ENCODE measurements at places on chromosomes 5 and 9.
A peak's percentile ranks its signal among the peaks of the same experiment; 100 is the strongest.

- DNase-seq, result peak; percentile 60
Observed at GRCh38 chr9:136808075-136808805, 492 bp downstream of the RABL6 start.

GRCh38 chr5:132227485-132228240, at the start of gene P4HA2:
TSS of gene P4HA2 (minus strand) at chr5:132227853. CDS start at chr5:132218626, 9,227 bp downstream.
- no peak for DNase-seq

DNA sequence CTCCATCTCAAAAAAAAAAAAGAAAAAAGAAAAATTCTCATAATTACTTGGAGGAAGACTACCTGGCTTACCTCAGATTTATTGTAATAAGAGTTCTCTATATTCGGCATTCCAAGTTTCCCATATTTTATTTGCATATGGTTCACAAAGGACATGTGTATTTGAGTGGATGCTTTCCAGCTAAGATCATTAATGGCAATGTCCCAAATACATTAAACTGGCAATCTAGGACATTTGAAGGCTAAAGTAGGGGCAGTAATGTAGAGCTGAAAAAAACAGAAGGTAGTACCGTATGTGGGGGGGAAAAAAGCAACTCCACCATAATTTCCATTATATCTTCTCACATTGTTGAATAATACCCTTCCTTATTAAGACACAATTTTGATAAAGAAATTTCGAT, 4.9 kb downstream of the TUT7 start:
- DNase-seq, result no peak

- DNase-seq, result no peak
Observed at GRCh38 chr9:27293996-27294395, 3.0 kb downstream of the EQTN start.

- DNase-seq, result no peak
Observed at GRCh38 chr5:76982450-76982849, 29.6 kb downstream of the CRHBP start.

- no peak for DNase-seq
Observed at GRCh38 chr9:3285365-3286161, 240.2 kb downstream of the RFX3 start.

DNA sequence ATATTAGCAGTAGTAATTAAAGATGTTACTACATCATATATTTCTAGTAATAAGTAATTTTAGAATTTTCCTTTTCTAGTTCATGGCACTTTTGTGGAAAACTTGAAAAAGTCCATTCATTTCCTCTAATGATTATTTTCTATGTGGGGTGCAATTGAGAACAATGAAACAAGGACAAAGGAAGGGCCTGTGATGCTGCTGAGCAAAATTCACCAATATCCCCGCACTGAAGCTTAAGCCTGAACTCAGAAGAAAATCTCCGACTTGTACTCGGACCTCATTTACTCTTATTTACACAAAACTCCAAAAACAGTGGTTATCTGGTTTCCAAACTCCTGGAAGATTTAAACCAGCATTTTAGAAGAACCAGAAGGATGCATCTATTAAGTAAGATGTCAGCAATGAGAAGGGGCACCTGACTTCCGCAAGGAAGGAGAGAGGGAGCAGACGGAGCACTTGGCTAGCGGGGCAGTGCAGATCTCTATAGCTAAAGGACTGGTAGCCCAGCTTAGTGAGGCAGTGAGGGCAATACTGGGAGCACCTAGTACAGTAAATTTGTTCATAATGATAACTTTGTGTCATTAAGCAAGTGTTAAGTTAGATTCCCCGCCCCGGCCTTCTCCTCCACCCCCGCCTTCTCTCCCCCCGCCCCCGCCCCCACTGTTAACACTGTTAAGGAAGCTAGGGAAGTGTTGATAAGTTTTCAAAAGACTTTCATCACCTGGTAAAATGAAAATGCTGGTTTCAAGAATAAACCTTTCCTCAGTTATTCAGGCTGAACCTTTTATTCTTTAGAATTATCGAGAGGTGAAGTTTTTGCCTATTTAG, 123.3 kb downstream of the ZSWIM6 start:
- no peak for DNase-seq

DNA sequence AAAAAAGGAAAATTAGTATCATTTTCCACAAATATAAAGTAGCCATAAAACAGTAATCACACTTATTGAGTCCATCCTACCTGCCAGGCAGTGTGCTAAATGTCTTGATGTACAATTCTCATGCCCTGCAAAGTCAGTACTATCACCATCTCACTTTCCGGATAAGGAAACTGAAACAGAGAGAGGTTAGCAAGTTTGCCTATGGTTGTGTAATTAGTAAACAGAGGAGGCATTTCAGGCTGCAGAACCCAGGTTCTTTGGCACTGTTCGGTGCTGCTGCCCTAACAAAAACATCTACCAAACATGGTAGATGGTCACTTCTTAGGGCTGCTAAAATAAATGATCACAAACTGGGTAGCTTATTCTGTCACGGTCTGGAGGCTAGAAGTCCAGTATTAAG, 22.6 kb downstream of the PLAC8L1 start:
- DNase-seq, result no peak

- DNase-seq, result no peak
Observed at GRCh38 chr5:87836696-87837095, 424.0 kb upstream of the CCNH start.

- DNase-seq, result no peak
Observed at GRCh38 chr9:875119-875962, 33.8 kb downstream of the DMRT1 start.

GRCh38 chr9:79360387-79361347, 211.1 kb upstream of the TLE4 start:
- no peak for DNase-seq

DNA sequence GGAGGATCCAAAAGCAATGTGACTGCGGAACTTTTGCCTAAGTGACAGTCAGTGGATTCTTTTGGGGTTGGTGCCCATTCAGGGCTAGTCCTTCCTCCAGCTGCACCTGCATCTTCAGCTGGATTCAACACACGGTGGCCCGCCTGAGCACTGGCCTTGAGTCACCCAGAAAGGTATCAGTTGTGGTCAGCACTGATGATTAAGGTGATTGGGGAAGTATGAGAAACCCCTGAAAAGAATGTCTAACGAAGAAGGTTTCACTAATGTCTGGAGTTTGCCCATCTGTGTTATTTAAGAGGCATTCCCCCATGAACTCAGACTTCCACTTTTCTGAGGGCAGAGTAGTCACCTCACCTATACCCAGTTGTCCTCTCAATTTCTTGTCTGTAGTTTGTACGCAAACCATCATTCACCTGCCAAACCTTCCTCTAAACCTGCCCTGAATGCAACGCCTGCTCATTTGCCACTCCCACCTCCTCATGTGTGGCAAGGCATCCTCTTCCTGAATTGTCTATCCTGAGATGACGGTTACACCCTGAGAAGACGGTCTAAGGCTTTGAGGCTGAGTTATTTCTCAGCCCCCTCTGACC, 27.2 kb downstream of the CSF2 start:
- no peak for DNase-seq

GRCh38 chr9:85377731-85378289, 363.9 kb downstream of the AGTPBP1 start:
- no peak for DNase-seq

DNA sequence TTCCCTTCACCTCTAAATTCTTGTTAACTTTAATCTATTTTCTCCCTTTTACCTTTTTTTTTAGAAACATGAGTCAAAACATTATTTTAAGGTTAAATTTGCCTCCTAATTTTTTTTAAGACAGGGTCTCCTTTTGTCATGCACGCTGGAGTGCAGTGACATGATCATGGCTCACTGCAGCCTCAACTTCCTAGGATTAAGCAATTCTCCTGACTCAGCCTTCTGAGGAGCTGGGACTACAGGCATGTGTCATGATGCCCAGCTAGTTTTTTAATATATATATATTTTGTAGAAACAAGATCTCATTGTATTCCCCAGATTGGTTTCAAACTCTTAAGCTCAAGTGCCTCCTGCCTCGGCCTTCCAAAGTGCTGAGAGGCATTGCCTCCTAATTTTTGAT, 424.7 kb upstream of the FAM174A start:
- DNase-seq, result no peak
